Putamen (tissue), 1 donor: ENCODE measurements at places on chromosomes 3 and 15.

- DNase-seq: no peak
Measured at GRCh38 chr3:188082450-188082849, 71.5 kb upstream of the LPP start.

DNA sequence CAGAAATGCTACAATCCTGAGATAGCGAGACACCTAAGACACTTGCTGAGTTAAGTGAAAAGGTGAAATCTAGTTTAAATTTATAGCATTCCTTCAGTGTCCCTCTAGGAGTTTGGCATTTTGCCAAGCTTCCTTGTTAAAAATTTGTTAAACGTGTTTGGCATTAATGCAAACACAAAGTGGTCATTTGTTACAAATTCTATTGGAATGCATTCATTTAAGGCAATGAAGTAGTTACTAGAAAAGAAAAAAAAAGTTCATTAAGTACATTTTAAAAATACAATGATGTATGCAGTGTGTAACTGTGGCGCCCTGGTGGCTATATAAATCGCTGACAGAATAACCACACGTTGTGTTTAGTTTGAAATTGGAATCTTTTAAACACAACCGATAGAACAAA, 31.3 kb upstream of the WNT5A start:
- no peak for DNase-seq

GRCh38 chr3:188151438-188151837, 2.5 kb upstream of the LPP start:
- DNase-seq: no peak

- DNase-seq: no peak
Measured at GRCh38 chr3:66423791-66424190, 77.0 kb downstream of the LRIG1 start.

- no peak for DNase-seq
Measured at GRCh38 chr3:87420171-87420570, 143.8 kb upstream of the POU1F1 start.

DNA sequence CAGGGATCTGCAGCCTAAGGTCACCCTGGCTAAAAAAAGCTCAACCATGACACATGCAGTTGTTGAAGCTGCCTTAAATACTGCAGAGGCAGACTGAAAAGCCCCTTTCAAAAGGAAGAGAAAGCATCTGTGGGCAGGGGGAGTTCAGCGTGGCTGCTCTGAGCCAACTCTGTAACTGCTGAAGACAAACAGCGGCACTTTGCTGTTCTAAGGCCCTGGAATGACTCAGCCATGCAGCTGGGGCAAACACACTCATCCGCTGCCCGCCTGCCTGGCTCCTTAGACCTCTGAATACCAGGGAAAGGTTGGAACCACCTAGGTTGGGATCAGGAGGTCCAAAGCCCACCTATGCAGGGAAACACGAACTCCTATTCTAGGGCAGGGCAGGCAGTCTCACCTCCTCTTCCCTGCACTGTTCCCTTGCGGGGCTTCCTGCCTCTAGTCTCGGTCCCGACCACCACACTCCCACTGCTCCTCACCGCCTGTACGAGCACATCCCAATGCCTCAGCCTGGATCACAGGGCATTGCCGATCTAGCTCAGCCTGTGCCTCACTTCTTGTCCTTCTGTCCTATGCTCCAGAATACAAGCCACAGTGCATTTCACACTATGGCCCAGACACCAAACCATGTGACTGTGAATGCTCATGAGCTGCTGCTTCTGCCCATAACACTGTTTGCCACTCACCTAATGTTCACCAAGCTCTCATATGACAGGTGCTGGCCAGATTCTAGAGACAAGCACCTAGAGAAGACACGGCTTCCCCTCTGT, 6.6 kb upstream of the MUSTN1 start:
- DNase-seq: no peak

- DNase-seq: no peak
Measured at GRCh38 chr3:96347289-96347688, 467.1 kb upstream of the EPHA6 start.

GRCh38 chr3:126245811-126246727, 65.7 kb upstream of the ALDH1L1 start:
- DNase-seq: peak; percentile 52

DNA sequence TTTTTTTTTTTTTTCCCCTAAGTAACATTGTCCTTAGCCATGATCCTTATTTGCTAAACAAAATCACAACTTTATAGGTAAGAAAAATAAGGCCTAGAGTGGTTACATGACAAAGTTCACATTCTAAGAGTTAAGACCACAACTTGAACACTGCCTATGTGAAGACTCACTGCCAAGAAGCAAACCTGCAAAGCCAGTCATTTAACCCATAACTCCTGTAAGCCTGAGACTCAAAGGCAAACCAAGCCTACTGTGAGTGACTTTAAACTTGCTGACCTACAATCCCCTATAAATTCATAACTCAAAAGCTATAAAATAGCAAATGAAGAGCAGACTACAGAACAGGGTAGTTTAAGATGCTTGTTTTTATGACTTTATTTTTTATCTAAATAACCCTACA, 12.9 kb upstream of the ANKRD28 start:
- DNase-seq: no peak
